ENCODE measurements at places on chromosomes 2 and 18.

- no peak for DNase-seq
These were observed at the start of gene TMEM247 for GRCh38 chr2:46479265-46479664. Gene TMEM247, plus strand, starts transcription at chr2:46479565.

DNA sequence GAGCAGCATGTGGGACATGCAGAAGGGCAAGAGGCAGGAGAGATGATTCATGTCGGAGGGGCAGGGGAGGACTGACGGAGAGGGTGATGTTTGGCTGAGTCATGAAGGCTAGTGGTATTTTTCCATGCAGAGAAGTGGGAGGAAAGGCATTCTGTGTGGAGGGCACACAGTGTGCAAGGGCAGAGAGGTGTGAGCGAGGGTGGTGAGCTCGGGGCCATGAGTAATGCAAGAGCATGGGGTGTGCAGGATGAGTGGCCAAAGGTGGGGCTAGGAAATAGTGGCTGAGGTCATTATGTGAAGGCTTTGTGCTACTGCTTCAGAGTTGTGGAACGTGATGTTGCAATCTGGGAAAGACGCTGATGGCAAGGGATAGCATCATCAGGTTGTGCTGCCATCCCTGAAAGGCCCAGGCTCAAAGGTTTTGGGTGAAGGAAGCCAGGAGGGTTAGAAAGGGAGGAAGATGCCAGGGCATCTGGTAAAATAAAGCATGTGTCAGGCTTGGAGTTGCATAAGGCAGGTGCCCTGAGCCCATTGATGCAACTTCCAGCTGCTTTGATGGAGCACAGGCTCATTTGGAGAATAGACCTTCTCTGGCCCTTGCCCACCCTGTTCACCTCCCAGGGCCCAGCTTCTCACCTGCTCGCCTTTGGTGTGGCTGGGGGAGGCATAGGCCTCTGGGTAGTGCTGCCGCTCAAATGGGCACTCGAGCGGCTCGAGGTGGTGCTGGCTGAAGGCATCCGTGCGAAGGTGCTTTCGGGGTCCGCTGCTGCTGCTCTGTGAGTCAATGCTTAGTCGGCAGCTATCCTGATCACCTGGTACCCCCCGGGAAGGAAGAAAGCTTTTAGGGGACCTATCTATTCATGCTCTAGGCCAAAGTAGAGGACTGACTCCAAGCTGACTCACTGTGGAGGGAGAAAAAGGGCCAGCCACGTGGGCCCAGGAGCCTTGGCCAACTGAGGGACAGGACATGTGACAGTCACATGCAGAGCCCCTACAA, 37.5 kb downstream of the PAX8 start:
- DNase-seq, result no peak

DNA sequence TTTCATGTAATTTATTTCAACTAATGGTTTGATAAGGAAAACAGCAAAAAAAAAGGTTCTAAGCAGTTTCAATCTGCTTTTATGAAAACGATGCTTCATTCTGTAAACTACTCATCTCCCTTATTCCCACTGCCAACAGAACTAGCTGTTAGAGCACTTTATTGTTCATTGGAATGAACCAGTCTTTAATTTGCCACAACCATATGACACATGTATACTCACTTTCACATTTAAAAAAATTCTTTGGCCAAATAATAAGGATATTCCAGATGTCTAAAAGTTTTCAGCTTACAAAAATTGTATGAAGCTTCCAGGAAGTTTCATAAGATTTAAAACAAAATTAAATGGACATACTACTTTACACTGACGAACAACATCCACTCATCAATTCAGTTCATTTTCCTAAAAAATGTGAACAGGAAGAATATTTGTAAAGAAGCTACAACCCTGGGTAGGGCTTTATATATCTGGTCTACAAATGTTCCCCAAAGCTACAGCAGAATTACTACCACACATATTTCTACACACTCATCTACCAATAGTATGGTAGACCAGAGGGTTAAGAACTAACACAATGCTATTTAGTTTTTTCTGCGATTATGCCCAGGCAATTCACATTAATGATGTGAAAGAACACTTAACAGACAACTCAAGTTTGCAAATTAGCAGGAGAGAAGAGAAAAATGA, 37.7 kb downstream of the ZNF521 start:
- DNase-seq, result no peak

GRCh38 chr2:203648273-203648672, 58.2 kb upstream of the CD28 start:
- no peak for DNase-seq

DNA sequence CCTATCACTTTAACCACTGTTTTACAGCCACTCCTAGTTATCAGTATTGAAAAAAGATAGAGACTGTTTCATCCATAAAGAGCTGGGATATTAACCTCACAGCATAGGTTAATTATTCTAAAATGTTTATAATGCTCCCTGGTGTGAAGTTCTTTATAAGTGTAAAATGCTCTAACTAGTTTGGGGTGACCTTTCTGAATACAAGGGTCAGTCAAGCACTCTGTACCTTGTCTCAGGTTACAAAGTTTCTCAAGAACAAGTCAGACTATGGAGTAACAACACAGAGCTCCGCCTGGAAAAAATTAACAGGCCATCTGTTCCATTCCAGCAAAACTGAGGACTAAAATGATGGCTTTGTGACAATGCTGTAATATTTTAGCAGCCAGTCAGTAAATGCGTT, 107.4 kb downstream of the NOL4 start:
- no peak for DNase-seq

DNA sequence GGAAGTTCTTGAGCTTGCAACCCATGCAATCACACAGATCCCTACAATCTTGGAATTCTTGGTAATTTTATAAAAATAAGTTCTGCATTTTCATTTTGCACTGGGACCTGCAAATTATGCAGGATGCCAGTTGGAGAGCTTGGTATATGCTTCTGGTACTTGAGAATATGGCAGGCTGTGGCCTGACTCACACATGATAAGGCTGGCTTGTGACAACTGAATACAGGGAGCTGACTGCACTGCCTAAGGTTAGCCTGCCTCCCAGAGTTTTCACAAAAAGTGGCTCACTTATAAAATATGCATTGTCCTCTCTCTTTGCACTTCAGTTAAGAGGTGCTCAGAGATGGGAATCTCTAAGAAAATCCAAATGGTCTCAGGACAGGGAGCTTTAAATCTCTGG, 265.5 kb upstream of the KCNJ3 start:
- DNase-seq, result no peak

GRCh38 chr2:64829525-64829924, 159.7 kb upstream of the SLC1A4 start:
- no peak for DNase-seq

DNA sequence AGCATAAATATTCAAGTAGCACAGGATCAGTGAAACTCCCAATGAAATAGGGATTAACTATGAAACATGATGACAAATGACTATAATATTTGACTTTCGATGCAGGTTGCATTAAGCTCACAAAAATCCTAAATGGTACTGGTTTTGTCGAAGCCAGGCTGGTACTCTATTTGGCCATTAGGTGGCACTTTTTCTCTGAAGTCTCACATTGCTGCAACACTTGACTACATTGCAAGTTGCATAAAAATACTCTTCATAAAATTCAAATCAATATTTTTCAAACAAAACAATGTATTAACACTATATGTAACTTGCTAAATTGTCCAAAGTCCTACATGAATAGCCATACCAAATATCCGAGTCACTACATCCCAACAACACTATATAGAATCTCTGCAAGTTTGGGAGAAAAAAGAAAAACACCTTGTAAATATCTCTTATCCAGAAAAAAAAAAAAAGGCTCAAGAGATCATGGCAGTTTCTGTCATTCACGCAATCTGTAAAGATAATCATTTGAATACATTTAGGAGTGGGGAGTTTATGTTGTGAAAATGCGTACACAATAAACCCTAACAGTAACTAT, 9.5 kb downstream of the RTTN start:
- DNase-seq, result no peak

- DNase-seq, result no peak
These were observed 27.1 kb upstream of the BARD1 start for GRCh38 chr2:214836568-214836967.

- no peak for DNase-seq
These were observed 613.2 kb downstream of the SLC4A3 start for GRCh38 chr2:220240641-220241040.

- no peak for DNase-seq
These were observed 81.5 kb downstream of the NOL10 start for GRCh38 chr2:10608273-10608672.

- no peak for DNase-seq
These were observed 1.8 kb upstream of the CYBRD1 start for GRCh38 chr2:171520471-171520870.

GRCh38 chr2:42877511-42877910, 85.1 kb upstream of the HAAO start:
- DNase-seq, result no peak

DNA sequence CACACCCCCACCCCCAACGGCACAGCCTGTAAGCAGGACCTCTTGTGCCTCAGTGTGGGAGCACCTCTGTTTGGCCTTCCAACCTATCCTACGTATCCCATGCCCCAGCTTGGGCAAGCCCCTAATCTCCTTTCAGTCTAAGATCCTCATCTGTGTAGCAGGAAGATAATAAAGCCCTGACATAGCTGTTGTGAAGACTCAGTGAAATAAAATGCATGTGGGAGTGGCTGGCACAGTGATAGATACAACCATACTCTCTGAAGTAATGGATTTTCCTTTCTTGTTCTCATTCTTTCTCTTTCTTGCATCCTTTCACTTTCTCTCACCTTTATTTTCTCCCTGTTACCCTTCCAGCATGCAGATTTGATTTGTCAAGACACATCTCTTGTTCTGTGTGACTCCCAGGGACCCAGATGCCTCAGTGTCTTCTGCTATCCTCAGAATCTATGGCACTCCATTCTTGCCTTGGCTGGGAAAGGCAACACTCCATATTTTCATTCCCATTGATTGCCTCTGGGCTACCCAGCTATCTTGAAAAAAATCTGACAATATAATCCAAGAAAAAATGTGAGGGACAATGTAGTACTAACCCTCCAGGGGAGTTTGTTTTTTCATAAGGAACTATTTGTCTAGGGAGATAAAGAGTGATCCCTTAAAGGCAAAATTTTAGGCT, 207.2 kb upstream of the SETBP1 start:
- DNase-seq, result no peak

DNA sequence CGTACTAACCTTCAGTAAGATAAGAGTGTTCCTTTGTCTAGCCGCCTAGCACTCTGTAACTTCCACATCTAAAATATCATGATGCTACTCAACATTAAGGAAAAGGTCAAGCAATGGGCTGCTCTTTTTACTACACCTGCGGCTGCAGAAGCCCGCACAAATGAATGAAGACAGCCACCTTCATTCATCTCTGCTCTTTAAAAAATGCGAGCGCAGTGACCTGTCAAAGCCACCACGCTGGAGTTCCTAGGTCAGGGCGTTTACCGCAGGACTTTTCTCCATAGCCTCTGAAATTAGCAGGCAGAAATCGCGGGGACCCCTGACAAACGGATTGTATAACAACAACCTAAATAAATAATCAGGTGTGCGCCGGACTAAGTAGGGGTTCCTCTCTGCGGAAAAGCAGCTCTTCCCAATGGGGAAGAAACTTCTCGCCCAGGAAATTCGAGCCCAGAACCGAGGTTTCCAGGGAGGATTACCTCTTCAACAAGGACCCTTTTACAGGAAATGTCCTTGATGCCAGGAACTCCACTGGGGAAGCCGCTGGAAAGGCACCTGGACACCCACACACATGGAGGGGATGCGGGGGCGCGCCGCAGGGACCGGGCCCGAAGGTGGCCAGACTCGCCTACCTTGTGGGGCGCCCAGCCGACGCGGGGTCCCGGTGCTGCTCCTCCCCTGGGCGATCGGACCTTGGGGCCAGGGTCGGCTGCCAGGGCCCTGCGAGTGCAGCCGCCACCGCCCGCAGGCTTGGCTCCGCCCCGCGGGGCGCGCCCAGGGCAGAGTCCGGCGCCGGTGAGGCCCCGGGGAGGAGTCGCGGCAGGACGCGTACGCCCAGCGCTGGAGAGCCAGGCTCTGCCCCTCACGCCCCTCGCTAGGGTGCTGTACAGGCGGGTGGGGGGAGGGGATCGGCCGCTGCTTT, at the start of gene CCDC68:
Gene CCDC68 (minus strand): TSS at position 758 of the 922 bp plus-strand sequence. CDS start 16,670 bp downstream, outside the sequence.
- DNase-seq, result no peak

GRCh38 chr2:47676261-47676926, 106.6 kb upstream of the MSH6 start:
- DNase-seq, result no peak

GRCh38 chr2:74186038-74186437, 7.4 kb upstream of the MOB1A start:
- DNase-seq, result no peak

- DNase-seq, result no peak
These were observed 13.5 kb upstream of the CUL3 start for GRCh38 chr2:224598678-224599077.

DNA sequence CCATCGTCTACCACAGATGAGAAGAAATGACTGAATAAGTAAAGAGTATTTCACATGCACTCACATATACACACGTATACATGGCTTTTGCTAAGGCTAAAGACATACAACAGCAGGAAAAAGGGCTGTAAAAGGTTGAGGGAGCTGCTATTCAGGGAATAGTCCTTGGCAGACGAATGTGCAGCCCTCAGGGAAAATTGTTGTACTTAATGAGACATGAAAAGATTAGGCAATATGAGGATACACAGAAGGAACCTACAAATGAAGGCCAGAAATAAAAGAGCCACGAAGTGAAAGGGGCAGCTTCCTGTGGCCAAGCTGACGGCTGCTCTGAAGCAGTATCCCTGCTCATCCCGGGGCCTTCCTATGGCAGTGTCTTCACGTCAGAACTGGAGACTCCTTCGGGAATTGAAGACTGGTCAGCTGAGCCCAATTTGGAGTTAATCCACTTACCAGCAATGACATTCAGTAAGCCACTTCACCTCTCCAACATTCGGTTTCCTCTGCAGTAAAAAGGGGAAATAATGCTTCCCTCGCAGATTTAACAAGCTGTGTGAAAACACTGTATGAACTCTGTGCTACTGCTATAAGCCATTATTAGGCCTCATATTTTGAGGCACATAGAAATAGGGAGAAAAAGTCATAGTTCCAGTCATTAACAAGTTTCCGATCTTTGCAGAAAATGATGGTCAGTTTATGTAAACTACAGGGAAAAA, 221.8 kb downstream of the STK39 start:
- DNase-seq, result no peak

DNA sequence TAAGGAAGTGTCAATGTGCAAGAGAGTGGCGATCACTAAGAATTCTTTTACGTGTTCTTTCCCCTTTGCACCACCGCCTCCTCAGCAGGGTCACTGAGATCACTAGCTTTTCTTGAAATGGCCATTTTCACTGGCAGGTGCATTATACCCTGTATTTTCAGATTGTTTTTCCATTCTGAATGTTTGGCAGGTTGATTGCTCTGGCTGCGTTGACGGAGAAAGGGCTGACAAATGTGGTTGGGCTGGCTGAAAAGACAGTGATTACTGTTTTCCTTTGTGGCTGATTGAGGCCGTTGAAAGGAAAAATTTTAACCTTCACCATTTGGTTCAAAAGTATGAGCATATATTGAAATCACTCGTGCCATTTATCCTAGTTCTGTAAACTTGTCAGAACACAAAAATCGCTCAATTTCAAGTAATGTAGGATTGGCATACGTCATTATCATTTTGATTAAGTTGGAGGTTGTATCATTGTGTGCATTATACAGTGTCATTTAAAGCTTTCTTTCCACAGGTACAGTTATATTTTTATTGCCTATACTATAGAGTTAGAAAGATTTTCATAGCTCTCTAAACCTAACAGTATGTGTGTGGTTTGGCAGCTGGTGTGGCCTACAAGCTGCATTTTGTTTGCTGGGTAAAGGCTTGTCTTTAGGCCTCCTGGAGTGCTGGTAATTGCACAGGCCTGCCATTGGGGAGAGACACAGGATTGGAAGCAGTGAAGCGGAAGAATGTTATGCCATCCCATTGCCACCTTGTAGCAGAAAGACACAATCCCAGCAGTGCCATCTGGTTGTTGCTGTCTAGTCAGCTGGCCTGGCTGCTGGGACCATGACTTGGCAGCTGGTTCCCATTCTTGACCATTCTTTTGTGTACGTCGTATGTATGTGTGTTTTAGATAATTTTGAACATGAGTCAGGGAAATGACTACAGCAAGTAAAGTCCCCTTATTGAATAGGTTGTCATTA, 36.7 kb downstream of the DYNC1I2 start:
- no peak for DNase-seq

All from GM19239 (cell line).